ENCODE measurements at places on chromosomes 6 and 20.

GRCh38 chr20:48817367-48818030, 10.3 kb downstream of the PREX1 start:
- DNase-seq, result no peak

DNA sequence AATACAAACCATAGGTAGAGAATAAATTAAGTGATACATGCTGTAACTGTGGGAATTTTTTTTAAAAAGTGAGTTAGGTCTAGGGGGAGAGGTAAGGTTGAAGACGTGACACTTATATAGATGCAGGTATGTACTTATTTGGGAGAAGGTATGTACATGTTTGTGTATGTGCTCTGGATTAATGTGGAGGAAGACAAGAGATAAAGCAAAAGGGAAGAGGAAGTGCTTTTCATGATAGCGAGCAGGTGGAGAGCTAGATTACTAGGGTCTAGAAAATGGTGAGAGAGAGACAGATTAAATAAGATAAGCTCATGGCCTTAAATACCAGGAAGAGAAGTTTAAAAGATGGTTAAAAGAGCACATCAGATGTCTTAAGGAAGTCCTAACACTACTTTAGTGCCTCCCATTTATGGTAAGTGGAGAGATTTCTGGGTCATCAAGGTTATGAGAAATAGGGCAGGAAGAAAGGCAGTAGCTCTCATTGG, 92.5 kb downstream of the MAN1A1 start:
- DNase-seq, result no peak

DNA sequence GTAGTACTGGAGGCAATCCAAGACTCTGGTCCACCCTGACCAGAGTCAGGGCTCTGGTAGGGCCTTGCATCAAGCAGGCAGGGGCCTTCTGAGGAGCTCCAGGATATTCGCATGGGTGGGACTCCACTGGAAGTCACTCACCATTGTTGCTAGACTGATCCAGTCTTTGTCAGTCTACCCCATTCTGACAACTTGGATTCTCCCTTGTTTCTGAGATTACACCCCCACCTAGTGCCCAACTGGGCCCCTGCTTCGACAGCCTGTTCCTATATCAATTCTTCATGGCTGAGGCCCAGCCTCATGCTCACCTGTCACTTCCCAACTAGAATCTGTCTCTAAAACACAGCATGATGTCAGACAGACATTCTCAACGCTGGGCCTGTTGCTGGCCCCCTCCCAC, 5.2 kb downstream of the SLC35D3 start:
- peak; percentile 46 for DNase-seq

DNA sequence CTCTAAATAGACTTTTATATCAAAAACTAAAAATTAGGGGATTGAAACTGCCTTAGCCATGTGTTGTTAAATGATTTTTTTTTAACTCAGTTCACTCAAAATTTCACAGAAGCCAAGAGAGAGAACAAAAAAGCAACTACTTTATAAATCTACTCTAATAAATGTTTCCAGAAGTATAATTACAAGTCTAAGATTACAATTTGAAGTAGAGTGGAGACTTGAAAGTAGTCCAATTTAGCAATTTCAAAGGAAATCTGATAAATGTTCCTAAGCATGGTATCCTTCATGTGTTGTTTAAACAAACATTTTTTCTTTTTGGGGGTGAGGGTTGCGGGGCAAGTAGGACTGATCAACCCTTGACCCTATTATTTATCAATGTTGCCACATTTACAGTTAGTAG, 72.6 kb downstream of the PHIP start:
- DNase-seq, result no peak

DNA sequence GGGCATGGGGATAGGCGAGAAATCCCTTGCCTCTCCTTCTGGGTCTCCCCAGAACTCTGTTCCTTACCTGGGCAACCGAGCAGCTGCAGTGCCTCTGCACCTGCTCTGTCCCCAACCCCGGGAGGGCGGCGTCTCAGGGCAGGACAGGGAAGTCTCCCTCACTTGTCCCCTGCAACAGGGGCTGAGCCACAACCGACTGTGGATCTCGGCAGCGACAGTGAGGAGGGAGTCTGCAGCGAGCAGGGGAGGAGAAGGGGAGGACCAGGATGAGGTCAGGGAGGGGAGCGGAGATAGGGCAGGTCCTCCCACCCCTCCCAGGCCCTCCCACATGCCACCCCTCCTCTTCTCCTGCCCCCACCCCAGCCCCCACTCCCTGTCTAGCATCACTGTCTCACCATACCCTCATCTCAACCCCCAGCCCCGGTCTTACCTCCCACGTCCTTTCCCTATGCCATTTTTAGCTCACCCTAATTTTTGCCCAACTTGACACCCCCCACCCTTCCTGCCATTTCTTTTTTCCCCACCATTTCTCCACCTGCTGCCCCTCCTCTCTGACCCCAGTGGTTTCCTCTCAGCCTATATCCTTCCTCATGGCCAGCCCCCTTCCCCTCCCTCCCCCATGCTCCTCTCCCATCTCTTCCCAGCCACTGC, at the start of gene TNXB:
Gene TNXB (minus strand): TSS at position 225 of the 651 bp plus-strand sequence. CDS start 11,140 bp downstream, outside the sequence.
- DNase-seq, result no peak

GRCh38 chr6:92753956-92754355, 665.4 kb downstream of the EPHA7 start:
- no peak for DNase-seq

DNA sequence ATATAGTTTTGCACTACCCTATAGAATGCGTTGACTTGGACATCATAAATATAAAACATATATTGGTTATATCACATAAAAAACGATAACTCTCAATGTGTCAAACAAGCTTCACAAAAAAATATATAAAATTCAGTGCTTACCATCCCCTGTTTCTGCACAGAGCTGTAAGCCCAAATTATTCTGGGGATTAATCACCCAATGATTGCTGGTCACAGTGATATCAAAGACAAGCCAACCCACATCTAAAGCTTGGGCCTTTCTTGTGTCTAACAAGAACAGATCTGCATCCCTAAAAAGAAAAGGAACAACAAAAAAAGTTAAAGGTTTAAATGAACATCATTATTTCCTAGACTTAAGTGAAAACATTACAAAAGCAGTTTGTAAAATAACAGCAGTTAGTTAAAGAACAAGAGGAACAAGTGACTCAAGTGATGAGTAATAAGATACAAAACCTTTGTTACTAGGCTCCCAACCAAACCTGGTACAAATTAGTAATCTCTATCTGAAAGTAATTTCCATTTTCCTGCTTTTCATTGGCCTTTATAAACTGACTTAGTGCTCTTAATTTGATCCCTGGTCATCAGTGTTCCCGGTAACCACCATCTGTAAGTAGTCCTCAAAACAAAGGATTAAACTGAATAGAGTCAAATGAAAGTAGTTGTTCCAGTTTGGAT, 81.1 kb downstream of the BMP5 start:
- DNase-seq, result no peak

GRCh38 chr20:23461180-23461579, 8.5 kb upstream of the CST11 start:
- DNase-seq, result no peak

GRCh38 chr6:169162752-169163407, 90.8 kb downstream of the THBS2 start:
- DNase-seq, result no peak

GRCh38 chr6:167856999-167857660, 30.4 kb downstream of the AFDN start:
- no peak for DNase-seq

GRCh38 chr20:23090147-23090546, 4.0 kb upstream of the CD93 start:
- DNase-seq, result no peak

- DNase-seq, result no peak
Observed at GRCh38 chr20:8127553-8128255, 4.4 kb upstream of the PLCB1 start.

DNA sequence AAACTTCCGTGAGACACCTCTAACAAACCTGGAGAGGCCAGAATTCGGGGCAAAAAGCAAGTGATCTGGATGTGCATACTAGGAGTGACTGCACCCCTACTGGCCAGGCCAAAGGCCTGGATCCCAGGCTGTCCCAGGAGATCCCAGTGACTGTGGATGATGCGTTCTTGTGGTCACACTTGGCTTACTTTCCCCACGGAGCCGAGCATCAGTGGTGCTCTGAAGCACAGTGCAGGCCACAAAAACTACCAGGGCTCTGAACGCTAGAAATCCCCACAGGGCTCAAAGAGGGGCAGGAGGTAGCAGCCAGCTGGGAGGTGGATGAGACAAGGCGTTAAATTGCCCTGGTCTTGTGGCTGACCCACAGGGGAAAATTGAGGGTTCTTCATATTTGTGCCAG, 7.1 kb downstream of the TRIM26 start:
- DNase-seq, result no peak

DNA sequence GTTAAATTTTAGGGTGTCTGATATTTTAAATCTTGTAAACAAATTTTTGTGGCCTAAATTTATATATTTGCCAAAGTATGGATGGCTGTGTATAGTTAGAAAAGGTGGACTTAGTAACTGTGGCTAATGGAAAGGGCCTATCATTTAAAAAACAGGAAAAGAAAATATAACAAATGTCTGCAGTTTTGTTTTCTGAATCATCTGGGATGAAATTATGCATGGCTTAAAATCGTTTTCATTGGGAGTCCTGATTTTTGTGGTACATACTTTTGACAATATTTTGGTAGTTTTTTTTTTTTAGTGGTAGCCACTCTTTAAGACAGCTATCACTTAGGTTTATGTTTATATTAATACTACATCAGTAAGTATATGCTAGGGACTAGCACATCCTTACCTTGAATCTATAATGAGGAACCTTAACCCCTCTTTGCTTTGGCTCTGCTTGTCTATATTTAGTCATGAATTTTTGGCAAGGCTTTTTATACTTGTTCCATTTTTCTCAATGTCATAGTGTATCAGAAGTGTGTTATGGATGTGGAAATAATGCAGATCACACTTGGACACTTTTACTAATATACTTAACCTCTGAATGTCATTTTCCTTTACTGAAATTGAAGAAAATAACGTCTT, 5.6 kb downstream of the ARID1B start:
- no peak for DNase-seq

GRCh38 chr6:154502553-154502952, 7.9 kb downstream of the CNKSR3 start:
- DNase-seq, result no peak

DNA sequence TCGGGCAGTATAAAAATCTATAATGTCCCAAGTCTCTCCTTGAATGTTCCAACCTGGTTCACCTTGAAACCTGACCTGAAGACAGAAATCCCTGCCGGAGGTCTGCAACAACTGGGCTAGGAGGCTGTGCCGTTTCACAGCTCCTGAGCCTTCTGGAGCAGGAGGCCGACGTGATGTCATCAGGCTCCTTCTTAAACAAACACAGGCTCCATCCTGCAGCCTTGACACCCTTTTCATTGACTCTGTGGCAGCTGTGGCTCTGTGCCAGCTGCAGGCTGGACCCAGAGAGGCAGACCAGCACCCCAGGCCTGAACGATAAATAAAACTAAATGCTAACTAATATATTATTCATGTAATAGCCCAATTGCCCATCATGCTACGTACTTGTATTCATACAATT, 483.9 kb downstream of the CD83 start:
- DNase-seq, result peak; percentile 14

DNA sequence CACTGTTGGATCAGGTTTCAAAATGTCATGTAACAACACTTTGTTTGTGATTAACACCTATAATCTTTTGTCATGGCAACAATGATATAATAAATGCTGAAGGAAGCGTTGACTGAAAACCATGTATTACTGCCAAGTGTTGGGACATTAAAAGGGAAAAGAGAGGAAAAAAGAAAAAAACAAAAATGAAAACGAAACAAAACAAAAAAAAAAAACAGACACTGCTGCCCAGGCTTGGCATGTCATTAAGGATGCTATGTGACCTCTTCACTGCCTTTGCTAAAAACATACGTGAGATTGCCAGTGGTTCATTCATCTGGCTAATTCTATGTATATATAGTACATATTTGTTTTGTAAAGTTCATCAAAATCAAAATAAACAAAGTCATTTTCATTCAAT, 516.7 kb upstream of the RNF217 start:
- no peak for DNase-seq

DNA sequence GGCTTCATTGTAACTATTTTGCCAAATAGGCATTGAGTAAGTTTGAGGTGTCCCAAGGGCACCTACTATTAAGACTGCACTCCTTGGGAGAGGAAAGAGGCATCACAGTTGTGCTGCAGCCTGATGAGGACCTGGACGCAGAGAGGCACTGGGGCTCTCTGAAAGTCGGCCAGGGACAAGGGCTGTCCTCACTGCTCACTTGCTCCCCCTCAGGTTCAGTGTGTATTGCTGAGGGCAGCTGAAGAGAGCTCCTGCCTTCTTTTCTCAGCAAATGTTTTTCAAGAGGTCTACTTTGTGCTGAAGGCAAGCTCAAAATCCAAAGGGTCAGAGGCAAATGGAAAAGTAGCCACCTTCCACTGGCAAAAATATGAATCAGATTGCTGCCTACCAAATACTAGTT, 331.8 kb downstream of the RIMS1 start:
- peak; percentile 66 for DNase-seq

- no peak for DNase-seq
Observed at GRCh38 chr6:142686507-142686887, 258.5 kb downstream of the HIVEP2 start.

DNA sequence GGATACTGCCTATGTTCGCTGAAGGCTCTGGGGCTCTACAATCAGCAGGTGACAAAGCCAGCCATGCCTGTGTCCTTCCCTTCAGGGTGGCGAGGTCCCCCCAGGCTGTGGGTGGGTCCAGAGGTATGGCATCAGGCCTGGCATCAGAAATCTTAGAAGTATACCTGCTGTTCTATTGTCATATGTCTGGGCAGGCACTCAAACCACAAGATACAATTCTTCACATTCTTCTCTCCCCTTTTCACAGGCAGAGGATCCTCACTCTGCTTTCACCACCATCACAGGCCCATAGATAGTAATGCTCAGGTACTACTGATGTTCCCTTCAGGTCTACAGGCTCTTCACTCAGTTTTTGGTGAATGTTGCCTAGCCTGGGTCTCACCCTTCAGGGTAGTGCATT, 1180.0 kb upstream of the CITED2 start:
- DNase-seq, result no peak

All from HEK293T (cell line).